ENCODE measurements at places on chromosomes 12 and 14.

GRCh38 chr12:11745113-11745512 is 95.6 kb downstream of the ETV6 start:
- no peak for DNase-seq

GRCh38 chr12:29695026-29695425 is 88.7 kb downstream of the TMTC1 start:
- no peak for DNase-seq

DNA sequence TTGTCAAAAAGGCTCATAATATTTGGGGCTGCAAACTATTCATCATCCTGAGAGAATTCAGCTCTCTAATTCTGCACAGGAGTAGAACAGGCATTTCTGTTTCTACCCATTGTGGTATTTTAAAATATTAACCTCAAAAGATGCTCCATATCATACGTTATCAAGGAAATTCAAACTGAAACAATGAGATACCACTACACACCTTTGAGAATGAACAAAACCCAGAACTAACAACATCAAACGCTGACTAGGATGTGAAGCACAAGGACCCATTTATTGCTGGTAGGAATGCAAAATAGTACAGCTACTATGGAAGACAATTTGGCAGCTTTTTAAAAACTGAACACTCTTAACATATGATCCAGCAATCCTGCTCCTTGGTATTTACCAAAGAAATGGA is 171.8 kb downstream of the DUSP6 start:
- no peak for DNase-seq

GRCh38 chr14:86168371-86168770 is 638.4 kb downstream of the FLRT2 start:
- DNase-seq: no peak

- no peak for DNase-seq
These were observed 763.4 kb downstream of the LRFN5 start for GRCh38 chr14:42370056-42370455.

DNA sequence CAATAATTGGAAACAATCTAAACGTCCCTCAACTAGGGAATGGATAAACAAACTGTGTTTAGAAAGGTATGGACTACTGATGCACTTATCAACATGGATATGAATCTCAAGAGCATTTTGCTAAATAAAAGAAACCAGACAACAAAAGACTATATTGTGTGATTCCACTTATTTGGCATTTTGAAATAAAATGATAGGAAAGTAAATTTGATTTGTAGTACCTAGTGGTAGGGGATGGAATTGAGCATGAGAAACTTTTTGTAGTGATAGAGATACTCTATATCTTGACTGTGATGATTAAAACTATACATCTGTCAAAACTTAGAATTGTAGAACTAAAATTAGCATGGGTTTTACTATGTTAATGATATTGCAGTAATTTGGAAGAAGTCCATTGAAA is 87.1 kb downstream of the ARID2 start:
- DNase-seq: no peak

GRCh38 chr14:93092606-93093556 is 22.8 kb downstream of the ITPK1 start:
- no peak for DNase-seq

GRCh38 chr14:60095781-60096450 is 4.2 kb downstream of the PCNX4 start:
- DNase-seq: no peak

GRCh38 chr14:96584199-96584906 is 82.2 kb downstream of the PAPOLA start:
- peak; percentile 19 for DNase-seq

DNA sequence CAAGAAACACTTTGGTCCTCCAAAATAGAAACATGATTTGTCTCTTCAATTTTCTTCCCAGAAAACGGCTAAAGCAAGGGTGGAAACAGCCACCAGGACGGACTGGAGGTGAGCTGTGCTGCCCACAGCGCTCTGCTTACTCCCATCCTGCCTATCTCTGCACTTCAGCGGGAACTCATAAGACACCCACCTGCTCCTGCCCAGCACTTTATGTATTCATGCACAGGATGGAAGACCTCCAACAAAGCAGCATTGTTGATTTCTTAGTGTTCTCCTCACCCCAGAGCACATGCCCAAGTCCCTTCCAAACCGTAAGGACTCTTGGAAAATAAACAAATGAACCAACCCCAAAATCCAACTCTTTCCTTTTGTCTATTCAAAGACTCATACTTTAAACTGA is 277.2 kb downstream of the MED13L start:
- no peak for DNase-seq

DNA sequence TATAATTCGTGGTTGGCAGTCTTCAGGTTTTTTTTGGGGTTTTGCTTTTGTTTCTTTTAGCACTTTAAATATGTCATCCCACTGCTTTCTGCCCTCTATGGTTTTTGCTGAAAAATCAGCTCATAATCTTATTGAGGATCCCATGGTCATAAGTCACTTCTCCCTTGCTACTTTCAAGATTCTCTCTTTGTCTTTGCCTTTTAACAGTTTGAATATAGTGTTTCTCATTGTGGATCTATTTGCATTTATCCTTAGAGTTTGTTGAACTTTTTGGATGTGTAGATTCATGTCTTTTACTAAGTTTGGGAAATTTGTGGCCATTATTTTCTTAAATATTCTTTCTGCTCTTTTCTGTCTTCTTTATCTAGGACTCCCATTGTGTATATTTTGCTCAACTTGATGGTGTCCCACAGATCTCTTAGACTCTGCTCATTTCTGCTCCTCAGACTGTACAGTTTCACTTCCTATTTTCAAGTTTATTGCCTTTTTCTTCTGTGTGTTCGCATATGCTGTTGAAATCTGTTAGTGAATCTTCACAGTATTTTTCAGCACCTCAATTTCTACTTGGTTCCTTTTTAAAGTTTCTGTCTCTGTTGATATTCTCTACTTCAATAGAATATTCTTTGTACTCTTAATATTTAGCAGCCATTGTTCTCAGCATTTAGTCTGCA is 70.8 kb downstream of the WNK1 start:
- no peak for DNase-seq

- DNase-seq: no peak
These were observed 9.4 kb upstream of the ACVR1B start for GRCh38 chr12:51942056-51942455.

- peak; percentile 46 for DNase-seq
These were observed 44.0 kb downstream of the ARMH4 start for GRCh38 chr14:58107947-58108552.

GRCh38 chr14:61453103-61453767 is 131.9 kb downstream of the PRKCH start:
- no peak for DNase-seq

DNA sequence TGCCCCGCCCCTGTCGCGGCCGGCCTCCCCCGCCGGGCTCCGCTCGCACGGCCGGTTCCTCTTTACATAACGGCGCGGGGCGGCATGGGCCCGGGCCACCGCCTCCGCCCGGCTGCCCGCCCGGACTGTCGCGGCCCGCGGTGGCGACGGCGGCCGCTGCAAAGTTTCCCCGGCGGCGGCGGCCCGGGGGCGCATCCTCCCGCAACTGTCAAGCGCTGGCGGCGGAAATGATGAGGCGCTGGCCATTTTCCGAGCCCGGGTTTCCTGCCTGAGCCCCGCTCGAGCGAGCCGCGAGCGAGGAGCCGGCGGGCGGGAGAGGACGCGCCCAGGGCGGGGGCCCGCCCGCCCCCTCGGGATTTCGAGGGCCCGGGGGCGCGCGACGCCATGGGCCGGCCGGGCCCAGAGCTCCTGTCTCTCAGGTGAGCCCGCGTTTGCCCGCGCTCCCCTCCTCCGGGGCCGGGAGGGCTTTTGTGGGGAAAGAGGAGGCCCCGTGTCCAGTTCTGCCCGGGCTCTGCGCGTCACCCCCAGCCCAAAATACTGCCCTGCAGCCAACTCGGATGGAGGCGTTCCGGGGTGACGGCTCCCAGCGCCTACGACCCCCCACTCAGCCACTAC is at the start of gene SH2B3:
SH2B3 (plus strand) TSS at position 65 of the 615 bp plus-strand sequence. CDS start 12,223 bp downstream, outside the sequence.
- DNase-seq: no peak

DNA sequence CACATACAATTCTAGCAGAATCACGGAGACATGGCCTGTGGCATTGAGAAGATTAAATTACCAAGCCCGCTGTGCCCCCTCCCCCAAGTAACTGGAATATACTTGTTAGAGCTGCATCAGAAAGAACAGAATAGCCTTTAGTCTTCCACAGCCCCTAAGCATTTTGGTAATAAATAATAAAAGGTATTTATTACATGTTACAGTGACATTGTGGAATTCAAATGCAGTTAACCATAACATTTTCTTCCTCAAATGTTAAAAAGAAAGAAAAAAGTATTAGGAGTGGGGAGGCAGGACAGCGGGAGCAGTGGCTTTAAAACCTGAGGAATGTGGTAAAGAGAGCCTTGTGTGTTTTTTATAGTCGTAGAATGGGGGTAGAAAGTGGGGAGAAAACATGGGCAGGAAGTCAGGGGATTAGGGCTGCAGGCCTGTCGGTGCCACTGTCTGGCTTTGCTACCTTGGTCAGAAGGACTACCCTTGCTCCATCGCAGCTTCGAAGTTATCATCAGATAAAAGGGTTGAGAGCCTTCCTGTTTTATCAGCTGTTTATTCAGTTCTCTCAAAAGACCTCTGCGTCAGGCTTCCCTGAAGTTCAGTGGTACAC is 255.9 kb downstream of the MSRB3 start:
- no peak for DNase-seq

- DNase-seq: no peak
These were observed 16.6 kb downstream of the HIP1R start for GRCh38 chr12:122851820-122852219.

DNA sequence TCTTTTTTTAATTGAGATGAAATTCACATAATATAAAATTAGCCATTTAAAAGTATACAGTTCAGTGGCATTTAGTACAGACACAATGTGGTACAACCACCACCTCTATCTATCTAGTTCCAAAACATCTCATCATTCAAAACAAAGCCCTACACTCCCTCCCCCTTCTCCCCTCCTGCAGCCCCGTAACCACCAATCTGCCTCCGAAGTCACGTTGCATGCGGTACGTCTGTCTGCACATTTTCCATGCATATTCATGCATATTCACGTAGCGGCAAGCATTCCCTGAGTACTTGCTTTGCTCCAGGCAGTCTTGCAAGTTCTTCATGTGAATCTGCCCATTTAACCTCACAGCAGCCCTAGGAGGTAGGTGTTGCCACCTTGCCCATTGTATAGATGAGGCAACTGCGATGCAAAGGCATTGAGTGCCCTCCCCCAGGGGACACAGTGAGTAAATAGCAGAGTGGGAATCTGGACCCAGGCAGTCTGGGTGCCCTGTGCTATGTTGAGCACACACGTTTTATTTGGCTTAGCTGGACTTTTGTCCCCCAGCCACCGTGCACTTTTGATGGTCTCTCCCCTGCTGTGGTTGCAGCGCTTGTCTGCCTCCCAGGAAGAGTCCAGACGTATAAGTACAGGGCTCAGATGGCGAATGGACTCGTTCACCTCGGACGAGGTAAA is 43.4 kb downstream of the RIN3 start:
- DNase-seq: no peak

DNA sequence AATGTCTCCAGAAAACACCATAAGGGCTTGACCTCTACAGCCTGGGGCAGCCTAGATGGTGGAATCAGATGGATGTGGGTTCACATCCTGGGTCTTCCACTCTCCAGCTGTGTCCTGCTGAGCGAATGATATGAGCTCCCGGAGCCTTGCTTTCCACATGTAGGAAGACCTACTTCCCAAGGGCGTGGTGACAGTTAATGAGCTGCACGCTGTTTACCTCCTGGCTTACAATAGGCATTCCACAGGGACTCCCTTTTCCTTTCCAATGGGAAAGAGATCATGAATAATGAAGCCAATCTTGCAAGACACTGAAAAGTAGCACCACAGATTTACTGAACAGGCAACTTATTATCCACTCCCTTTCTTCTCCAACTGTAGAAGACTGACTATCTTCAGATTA is 46.1 kb downstream of the TMTC1 start:
- no peak for DNase-seq

DNA sequence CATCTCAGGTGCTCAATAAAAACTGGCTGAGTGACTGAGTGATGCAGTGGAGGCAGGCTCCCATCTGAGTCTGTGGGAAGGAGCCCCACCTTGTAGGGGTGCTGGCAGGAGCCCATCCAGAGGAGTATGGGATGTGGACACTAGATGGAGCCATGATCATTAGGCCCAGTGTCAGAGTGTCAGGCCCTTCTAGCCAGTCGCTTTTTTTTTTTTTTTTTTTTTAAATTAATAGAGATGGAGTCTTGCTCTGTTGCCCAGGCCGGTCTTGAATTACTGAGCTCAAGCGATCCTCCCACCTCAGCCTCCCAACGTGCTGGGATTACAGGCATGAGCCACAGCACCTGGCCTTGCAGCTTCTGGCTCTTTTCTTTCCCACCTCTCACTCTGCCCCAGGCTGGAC is 11.5 kb downstream of the RITA1 start:
- DNase-seq: peak; percentile 77

- no peak for DNase-seq
These were observed 85.3 kb upstream of the PARP11 start for GRCh38 chr12:3958534-3958933.

DNA sequence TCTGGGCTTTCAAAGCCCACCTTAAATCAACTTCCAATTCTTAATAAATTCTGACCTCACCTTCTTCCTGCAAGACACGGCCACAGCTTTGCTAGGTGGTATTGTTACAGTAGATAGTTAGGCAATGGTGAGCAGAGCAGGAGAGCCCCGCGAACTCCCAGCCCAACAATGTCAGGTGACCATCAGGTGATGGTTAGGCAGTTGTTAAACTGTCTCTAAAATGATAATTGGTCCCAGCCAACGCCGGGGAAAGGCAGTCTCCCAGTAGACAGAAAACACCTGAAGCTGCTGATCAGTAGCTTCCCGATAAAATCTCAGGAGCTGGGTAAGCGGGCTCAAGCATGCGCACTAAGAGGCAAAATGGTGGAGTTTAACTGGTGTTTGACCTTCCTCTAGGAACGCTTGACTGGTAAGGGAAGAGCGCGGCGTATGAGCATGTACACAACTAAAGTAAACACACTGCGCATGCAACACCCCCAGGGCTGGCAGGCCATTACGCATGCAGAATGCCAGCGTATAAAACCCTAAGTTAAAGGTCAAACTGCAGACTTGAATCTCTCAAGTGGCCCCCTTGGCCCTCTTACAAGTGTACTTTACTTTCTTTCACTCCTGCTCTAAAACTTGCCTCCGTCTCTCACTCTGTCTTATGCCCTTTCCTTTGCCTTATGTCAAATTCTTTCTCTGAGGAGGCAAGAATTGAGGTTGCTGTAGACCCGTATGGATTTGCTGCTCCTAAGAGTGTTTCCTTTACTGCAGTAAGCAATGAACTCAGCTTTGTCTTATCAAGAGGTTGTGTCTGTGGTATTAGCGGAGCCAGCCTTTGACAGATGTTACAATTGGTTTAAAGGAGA is 113.5 kb downstream of the C12orf75 start:
- DNase-seq: no peak
